Thyroid gland (tissue), 4 donors: ENCODE measurements at places on chromosomes 16 and 17.

GRCh38 chr17:81967244-81967532 is 6.2 kb upstream of the NOTUM start:
- no peak for DNase-seq

GRCh38 chr16:30122604-30123160 is 338 bp downstream of the MAPK3 start:
- no peak for DNase-seq

DNA sequence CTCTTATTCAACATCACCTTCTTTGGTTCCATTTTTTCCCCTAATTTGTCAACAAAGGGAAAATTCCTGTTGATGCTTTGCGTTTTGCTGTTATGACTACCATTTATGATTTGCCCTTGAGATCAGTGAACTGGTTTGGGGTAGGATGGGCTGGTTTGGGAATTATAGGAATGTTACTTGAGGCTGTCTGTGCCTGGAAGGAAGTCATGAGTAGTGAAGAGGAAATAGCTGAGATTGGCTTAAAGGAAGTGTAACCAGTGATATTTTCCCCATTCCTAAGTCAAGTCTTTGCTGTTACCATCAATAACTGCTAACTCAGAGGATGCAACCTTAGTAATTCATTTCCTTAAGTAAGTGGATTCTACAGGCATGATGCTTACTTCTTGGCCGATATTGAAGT is 179.2 kb downstream of the MAP2K6 start:
- no peak for DNase-seq

GRCh38 chr17:55238931-55239297 is 25.8 kb upstream of the HLF start:
- peak; percentile 57 for DNase-seq

DNA sequence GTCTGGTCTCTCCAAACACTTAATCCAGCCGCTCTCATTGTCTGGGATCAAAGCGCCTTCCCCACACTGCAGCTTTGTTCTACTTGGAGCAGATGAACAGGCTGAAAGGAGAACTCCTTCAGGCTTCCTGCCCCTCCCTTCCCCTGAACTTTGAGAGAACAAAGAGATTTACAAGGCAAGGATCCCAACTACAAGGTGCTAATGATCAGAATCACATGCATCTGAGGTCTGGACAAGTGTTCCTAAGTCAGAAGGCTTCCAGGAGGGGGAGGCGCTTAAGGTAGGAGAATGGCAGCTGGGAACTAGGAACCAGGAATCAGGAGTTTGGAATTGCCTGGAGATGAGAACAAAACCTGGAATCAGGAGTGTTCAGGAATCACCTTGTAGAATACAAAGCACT is 606.3 kb upstream of the CDH11 start:
- DNase-seq: no peak

DNA sequence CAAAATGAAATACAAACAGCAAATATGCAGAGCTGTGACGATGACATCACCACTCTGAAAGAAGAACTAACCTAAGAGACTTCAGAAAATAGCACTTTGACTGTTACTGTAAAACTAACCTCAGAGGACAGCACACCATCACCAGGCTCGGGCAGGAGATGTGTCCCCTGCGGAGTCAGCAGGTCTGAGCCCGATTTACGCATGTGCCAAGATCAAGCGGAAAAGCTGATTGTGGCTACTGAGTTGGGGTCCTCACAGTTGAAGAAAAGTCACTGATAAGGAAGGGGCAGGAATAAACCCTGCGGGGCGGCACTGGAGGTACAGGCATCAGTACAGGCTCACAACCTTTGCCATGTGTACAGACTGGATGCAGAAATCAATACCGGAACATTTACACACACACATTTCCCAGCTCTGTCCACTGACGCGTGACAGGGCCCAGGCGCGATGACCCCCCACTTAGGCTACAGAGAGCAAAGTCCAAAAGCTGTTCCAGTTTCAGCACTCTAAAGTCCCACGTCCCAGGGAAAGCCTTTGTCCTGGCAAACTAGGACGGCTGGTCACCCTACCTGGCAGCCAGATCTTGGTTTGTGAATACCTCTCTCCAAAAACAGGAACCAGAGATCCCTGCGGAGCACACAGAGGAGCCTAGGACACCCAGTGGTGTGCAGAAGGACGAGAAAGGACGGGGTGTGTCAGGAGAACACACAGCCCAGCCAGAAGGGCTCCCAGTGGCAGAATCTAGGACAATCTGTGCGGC is 21.5 kb downstream of the TRAP1 start:
- DNase-seq: no peak

DNA sequence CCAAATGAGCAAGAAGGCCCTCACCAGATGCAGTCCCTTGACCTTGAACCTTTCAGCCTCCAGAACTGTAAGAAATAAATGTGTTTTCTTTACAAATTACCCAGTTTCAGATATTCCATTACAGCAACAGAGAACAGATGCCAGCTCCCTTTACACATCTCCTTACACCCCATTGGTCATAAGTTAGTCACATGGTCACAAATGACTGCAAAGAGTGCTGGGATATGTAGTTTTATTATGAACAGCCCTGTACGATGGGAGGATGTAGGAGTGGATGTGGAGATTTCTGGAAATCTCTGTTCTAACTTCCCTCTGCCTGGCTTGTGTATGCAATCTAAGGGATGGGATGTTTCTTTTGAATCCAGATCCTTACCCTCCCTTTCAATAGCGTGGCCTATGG is 13.3 kb upstream of the RPL38 start:
- DNase-seq: no peak

DNA sequence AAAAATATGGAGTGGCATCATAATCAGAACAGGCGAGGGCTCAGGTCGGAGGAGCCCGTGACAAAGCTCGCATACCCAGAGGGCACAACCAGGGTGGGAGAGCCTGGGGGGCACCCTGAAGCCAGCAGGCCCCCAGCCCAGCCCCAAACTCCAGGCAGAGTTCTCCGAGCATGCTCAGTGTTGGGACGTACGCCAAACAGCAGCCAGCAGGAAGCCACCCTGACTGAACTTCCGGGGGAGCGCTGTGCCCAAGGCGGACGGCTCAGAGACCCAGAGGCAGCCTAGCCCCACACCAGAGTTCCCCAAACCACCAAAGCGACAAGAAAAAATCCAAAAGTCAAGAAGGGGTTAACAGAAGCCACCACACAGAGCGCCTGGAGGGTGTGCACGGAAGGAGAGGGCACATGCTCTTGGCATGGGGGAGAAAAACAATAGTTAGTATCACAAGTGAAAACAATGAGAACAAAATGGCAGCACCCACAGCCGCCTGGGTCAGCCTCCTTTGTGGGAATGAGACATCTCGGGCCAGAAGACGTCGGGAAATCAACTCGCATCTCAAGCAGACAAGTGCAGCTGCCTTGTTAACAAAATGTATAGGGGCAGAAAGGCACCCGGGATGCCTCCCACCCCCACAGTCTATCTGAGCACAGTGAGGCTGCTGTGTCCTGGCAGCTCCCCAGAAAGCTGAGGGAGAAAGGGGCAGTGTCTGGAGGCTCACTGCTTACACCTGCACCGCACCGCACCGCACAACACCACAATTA is 11.9 kb downstream of the EXOC7 start:
- DNase-seq: no peak
